ENCODE measurements at places on chromosomes 5 and 9.

DNA sequence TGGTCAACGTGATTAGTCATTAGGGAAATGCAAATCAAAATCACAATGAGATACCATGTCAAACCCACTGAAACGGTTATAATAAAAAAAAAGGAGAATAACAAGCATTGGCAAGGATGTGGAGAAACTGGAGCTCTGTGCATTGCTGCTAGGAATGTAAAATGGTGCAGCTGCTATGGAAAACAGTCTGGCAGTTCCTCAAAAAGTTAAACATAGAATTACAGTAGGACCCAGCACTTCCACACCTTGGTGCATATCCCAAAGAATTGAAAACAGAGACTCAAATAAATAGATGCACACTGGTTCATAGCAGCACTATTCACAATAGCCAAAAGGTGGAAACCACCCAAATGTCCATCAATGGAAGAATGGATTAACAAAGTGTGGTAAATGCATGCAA, 201.5 kb upstream of the TUT7 start:
- DNase-seq: no peak

DNA sequence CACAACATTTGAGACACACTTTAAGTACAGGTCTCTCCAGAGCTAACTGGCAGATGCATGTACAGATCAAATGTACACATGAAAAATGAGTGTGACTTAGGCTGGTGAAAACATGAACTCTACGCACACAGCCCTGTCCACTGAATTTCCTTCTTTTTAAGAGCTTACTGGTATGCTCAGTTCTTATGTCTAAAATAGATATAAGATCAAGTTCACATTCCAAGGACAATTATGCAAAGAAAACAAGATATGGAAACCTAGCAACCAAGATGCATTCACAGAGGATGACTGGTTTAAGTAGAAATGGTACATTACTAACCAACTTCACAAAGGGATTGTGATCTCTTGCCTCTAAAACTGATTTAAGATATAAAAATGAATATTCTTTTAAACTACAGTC, 56.7 kb downstream of the TLE1 start:
- no peak for DNase-seq

DNA sequence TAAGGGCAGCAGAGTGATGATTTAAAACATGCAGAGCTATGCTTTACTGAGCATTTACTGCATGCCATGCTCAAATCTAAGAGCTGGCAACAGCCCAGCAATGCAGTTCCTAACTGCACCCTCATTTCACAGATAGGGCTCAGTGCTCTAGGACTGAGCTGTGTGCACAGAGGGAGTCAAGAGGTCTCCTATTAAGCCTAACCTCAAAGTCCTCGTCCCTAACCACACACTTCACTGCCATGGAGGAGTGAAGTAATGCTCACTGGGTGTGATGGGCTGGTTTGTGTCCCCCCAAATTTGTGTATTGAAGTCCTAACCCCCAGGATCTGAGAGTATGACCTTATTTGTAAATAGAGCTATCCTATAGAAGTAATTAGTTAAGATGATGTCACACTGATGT, 25.9 kb downstream of the BARX1 start:
- DNase-seq: no peak

DNA sequence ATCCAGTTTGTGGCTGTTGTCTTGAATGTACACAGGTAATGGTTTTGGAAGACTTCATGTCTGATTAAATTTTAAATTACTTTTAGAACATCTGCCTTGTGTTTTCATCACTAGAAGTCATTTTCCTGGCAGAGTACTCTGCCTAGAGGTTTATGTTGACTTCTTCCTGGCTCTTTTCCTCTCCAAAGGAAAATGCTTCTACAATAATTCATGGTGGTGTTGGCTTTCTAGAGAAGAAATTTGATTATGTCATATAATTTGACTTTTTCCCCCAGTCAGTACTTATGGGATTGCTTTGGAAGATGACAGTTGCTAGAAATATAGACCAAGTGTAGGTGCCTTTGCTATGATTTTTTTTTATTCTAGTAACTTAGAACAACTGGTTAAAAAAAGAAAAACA, 46.8 kb downstream of the F2RL2 start:
- DNase-seq: no peak

DNA sequence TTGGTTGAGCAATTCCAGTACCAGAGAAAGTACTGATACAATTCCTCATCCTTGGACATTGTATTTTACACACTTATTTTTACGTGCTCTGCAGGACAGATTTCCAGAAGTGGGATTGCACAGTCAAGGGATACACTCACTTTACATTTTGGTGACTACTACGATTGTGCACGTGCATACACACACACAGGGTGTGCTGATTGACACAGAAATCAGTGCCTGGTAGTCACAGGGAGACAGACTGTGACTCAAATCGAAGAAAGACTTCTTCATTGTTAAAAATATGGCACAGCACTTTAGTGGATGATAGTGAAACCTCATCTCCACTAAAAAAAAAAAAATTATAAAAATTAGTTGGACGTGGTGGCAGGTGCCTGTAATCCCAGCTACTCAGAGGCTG, 1.5 kb downstream of the GARIN3 start:
- no peak for DNase-seq

DNA sequence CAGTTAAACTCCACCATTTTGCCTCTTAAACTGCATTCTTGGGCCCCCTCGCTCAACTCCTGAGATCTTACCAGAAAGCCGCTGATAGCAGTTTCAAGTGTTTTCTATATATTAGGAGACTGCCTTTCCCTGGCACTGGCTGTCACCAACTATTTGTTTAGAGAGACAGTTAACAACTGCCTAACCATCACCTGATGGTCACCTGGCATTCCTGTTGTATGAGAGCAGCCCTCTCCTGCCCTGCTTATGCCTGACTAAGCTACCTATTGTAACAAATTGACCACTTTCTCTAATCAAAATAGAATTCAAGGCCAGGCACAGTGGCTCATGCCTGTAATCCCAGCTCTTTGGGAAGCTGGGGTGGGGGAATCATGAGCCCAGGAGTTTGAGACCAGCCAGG, 28.0 kb upstream of the SIL1 start:
- DNase-seq: no peak

DNA sequence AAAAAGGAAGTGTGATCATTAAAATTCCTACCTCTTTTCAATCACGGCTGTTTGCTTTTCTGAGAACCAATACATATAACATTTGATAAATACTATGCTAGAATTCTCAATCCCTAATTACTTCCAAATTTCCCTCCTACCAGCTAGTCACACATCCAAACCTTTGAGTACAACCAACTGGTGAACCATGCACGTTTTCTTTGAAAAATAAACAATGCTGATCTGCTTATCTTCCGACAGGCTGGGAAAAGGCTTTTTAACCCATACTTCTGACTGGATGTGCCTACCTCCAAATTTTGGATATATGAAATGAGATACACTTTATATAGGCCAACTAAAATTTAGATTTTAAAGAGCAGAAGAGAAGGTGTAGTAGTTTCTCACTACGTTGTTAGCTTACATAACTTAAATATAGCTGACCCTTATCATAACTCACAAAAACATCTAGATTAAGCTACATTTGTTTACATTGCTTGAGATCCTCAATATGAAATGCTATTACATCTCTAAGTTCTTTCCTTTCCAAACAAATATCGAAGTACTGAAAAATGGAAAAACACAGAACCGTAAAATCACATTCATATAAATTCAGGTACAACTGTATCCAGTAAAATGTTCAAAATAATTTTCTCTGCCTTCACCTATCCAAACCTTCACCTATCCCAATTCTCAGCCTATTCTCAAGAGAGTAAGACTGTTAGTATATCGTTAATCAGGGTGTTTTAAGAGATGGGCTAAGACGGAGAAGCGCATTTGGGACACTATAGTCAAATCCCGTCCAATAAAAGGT, 2.1 kb downstream of the NR3C1 start:
- no peak for DNase-seq

DNA sequence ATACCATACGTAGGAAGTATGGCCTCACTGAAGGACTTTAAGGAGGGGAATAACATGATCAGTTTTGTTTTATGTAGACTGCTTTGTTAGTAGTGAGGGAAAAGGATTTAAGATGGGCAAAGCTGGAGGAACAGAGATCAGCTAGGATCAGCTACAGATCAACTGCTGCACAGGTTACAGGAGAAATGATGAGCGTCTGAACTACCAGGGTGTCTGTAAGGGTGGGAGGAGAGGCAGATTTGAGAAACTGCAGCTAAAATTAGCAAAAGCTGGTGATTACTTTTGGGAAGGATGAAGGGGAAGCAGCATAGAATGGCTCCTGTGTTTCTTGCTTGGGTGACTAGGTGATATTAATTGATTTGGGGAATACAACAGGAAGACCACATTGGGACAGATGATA, 39.3 kb downstream of the VCP start:
- DNase-seq: no peak

- no peak for DNase-seq
These were observed 64.3 kb upstream of the LMX1B start for GRCh38 chr9:126549246-126550006.
